Stimulated activated CD4-positive, alpha-beta T cell treated with anti-CD3 and anti-CD28 coated beads, Interleukin-2, amount 100 ng/mL, for 24 hours (primary cell): ENCODE measurements at places on chromosomes 16 and 17.

- no peak for DNase-seq
These were observed 392 bp upstream of the HID1 start for GRCh38 chr17:74972973-74973328.

- DNase-seq: no peak
These were observed 84.0 kb downstream of the ABR start for GRCh38 chr17:1095853-1096173.

- no peak for DNase-seq
These were observed 252.4 kb upstream of the CACNG5 start for GRCh38 chr17:66582373-66583111.

- no peak for DNase-seq
These were observed 24.1 kb downstream of the PSMD7 start for GRCh38 chr16:74320707-74321106.

- DNase-seq: no peak
These were observed 36.2 kb downstream of the ASPA start for GRCh38 chr17:3511852-3512504.

DNA sequence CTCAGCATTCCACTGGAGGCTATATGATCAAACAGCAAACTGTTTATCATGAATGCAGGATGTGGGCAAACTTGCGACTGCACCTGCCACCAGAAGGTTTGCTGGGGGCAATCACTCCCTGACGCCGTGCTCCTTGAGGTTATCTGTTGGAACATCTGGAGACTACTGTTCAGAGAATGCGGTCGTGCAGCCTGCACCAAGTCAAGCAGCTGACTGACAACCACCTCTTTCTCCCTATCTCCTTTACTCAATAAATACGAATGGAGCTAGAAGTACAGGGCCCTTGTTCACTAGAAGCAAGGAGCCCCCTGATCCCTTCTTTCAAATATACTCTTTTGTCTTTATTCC is 2101.2 kb downstream of the TP53TG3F start:
- DNase-seq: no peak

- DNase-seq: no peak
These were observed 3.6 kb downstream of the RNF112 start for GRCh38 chr17:19414396-19415280.

GRCh38 chr17:79755591-79755990 is 22.4 kb upstream of the CBX2 start:
- no peak for DNase-seq

- no peak for DNase-seq
These were observed 99.2 kb downstream of the USP32 start for GRCh38 chr17:60292697-60293096.

- peak; percentile 75 for DNase-seq
These were observed 22.4 kb upstream of the EIF1 start for GRCh38 chr17:41666237-41666641.

- no peak for DNase-seq
These were observed 10.6 kb downstream of the MIEN1 start for GRCh38 chr17:39719563-39720355.

- peak; percentile 59 for DNase-seq
These were observed 41.8 kb downstream of the BRD7 start for GRCh38 chr16:50326835-50327465.

DNA sequence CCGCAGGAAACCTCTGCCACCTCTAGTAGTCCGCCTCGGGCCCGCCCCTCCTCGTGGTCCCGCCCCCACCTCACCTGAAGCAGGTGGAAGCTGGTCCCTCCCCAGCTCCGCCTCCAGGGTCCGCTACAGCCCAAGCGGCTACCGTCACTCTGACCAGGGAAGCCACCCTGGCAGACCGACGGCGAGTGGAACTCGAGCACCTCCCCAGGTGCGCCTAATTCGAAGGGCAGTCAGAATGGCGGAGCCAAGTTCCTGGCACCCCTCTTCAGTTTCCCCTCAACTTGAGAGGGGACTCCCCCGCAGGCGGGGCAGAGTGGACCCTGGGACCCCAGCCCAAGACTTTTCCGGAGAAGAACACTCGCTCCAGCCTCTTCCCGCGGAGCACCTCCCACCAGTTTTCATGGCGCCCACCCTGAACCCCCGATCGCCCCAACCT is 507 bp downstream of the FHOD1 start:
- no peak for DNase-seq

GRCh38 chr16:66382171-66382965 is 15.9 kb downstream of the CDH5 start:
- DNase-seq: no peak

DNA sequence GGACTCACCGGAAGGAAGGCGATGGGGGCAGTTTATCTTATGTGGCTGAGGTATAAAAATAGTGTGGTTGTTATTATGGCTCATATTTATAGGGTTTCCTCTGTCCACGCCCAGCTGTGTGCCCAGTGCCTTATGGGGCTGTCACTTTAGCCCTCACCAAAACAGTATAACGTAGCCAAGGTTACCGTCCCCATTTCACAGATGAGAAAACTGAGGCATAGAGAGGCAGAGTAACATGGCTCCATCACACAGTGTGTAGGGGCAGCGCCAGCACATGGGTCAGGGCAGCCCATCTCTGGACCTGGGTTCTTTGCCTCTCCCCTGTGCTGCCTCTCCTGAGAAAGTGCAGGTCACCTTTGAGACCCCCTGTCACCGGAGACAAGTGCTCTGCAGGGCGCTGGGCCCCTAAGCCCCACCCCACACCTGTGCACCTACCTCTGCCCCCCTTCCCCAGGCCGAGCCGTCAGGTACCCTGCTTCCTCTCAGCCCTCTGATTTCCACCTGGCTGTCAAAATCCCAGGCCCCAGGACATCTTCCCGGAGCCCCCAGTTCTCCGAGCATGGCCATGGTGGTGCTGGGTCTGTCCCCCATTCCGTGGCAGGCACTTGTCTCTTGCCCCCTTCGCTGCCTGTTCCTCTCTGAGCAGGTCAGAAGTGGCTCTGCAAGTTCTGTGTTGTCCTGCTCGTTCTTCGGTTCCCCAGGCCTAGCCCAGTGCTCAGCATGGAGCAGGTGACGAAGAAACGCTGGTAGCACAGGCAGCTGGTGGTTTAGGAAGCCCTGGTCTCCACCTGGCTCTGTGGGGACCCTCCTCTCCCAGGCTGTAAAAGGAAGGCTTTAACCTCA is 7.2 kb downstream of the KIAA0513 start:
- DNase-seq: no peak

DNA sequence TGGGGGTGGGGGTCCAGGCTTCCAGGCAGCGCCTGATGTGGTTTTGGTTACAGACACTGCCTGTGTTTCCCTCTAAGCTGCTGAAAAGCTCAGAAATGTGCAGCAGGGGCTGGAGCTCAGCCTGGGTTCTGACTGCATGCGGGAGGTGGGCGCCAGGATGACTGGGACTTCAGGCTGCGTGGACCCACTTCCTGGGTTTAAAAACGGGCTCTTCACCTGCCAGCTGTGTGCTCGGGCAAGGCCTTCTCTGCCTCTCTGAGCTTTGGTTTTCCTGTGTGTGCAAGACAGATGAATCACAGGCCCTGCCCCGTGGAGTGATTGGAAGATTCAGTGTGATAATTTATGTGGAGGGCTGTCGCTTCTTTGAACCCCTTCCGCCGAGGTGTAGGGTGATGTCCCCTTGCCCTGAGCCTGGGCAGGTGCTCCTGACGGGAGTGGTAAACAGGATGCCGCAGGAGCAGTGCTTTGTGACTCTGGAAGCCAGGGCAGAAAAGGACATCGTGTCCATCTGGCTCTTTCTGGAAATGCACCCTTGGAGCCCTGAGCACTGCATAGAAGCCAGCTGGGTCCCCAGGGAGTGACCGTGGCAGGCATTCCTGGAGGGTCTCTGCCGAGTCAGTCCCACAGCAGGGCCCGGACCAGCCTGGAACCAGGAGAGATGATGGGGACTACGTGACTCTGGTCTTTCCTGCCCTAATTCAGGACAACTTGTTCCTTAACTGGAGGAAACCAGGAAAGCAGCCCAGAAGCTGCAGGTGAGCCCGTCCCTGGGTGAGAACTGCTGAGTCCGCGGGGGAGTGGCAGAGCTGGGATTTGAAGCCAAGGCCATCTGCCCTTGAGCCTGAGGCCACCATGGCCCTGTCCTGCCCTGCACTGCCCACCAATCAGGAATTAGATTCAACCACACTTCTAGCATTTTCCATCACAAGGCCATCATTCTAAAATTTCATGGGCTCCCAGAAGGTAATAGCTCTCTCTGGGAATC is 28.5 kb upstream of the SLC7A5 start:
- DNase-seq: peak; percentile 59
